ENCODE measurements at places on chromosomes 16 and 17.

DNA sequence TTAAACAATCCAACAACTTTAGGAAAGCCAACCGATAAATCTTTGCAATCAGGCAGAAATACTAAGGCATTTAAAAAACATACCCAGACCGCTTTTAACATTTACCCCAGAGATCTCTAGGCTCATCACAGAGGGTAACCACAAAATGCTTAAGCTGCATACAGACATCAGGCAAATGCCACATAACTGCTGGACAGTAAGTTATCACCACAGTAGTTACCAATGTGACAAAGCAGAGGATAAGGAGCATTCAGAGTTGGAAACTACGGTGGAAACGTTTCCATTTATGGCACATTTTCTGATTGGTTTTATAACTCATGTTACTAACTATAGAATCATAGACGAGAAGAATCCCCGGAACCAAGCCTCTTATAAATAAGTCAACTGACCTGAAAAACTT, 77.5 kb downstream of the KANSL1 start:
- DNase-seq = no peak

DNA sequence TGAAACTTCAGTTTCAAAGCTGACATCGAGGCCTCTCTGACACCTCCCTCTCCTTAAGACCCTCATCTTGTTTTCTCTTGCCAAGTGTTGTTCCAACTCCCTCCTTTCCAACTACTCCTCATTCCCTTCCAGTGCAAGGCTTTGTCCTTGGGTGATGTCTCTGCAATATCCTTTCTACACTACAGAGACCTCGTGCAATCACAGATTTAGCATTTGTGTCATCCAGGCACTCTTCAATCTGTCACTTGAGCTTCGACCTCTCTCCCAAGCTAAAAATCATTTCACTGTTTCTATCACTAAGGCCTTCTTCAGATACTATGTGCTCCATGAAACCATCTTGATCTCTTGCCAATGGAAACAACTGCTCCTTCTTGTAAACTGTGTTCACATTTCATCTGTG, 31.6 kb downstream of the TEKT3 start:
- no peak for DNase-seq

- DNase-seq = no peak
Measured at GRCh38 chr17:29032857-29033197, 10.1 kb upstream of the PIPOX start.

GRCh38 chr16:86211800-86212199, 298.5 kb upstream of the FOXF1 start:
- DNase-seq = no peak

DNA sequence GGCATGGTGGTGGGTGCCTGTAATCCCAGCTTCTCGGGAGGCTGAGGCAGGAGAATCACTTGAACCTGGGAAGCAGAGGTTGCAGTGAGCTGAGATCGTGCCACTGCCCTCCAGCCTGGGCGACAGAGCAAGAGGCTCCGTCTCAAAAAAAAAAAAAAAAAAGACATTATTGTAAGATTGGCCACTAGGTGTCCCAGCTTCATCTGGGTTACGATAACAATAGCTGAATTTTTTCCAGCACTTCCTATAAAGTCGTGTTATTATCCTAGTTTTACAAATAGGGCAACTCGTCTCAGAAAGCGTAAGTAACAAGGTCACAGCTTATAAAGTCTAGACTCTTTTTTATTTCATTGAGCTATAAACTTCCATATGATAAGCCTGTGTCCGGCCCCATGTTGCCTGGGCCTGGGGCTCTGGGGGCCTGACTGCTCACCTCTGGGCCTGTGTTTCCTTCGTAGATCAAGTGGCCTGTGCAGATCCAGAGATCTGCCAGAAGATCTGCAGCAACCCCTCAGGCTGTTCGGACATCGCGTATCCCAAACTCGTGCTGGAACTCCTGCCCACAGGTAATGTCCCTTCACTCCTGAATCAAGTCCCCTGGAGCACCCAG, 60.5 kb downstream of the SLC5A11 start:
- no peak for DNase-seq

DNA sequence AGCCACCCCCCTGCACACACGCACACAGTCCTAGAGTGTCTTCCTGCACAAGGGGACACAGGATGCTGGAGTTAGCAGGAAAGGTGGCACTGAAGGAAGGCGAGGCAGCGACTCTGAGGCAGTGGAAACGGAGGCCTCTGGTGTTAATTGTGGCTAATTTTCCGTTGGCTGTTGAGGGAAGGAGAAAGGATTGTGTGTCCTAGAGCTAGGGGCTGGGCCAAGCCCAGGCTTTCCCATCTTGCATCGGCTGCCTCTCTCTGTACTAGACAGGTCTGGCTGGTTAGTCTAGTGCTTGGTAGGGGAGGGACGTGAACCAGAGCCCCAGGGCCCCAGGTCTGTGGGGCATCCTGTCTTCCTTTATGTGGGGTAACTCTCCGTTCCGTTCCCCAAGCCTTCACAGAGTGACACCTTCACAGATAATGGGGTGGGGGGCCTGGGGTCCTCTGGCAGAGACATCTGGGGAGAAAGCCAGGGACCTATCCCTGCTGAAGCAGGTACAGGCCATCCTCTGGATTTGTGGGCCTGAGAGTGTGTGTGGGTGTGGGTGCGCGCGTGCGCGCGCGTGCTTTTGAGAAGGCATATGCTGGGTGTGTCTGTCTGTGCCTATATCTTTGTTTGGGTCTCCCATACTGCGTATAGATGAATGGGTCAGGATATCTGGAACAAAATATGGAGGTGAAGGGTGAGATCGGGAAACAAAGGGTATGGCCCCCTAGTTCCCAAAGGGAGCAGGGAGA, at the start of gene CHD3:
TSS of gene CHD3 (plus strand) at position 606 of the 737 bp plus-strand sequence. CDS start 212 bp downstream, outside the sequence.
- peak; percentile 48 for DNase-seq

DNA sequence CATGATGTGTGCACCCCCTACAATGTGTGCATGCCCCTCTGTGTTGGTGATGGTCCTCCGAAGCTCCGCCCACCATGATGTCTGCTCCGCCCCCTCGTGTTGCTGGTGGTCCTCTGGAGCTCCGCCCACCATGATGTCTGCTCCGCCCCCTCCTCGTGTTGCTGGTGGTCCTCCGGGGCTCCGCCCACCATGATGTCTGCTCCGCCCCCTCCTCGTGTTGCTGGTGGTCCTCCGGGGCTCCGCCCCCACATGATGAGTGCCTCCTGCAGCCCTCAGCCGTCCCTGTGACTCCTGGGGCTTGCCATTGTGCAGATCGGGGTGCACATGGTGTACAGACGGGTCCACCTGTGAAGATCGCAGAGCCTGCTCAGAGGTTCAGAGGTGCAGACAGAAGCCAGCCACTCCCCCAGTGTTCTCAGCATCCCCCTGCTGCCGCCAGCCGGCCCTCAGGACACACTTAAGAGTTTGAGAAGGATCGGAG, 129.1 kb upstream of the CHMP6 start:
- peak; percentile 24 for DNase-seq

DNA sequence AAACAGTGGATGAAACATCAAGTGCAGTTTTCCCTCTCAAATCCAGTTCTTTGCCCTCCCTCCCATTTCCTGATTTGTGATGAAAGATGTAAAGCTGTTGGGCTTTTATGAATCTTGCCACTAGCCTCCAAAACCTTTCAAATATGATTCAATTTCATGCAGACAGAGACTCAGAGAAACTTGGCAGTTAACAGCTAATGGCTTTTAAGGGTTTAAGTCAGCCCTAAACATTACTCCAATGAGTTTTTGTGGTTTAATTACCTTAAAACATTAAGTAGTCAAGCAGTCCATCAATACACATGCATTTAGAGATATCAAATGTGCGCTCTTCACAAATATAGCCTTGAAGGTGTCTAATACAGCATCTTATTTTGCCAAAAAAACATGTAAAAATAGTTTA, 1594.0 kb upstream of the GOT2 start:
- peak; percentile 4 for DNase-seq

DNA sequence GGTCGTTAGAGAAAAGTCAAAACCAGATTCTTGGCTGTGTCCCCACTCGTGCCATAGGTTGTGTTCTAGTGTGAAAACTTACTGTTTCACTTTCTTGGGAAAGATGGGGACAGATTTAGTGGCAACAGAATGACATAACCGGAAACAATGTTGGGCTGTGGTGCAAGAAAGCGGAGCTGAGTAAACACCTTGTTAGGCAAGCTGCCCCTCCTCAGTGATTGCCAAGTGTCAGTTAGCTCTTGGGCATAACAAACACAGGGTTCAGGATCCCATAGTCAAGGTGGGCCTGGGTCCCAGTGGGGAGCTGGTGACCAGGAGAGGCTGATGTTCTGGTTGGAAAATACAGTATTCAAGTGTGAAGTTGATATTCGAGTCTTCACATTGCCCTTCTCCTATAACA, 15.4 kb downstream of the UBN1 start:
- DNase-seq = no peak

DNA sequence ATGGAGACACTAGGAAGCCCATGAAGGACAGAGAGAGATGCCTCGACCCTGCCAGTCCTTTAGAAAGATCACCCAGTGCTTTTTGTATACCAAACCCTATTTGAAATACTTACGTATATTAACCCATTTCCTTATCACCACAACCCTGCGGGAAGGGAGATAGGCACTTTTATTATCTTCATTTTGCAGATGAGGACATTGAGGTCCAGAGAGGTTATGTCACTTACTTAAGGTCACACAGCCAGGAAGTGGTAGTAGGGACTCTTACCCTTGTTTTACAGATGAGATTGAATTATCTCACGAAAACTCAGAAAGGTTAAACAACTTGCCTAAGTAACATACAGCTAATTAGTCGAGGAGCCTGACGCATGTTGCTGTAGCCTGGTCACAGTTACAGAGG, 38.2 kb downstream of the IL4R start:
- no peak for DNase-seq

- no peak for DNase-seq
Measured at GRCh38 chr16:984121-984694, 2.6 kb downstream of the SOX8 start.
